Cardiac muscle cell (in vitro differentiated cells and primary cell): ENCODE measurements at places on chromosomes 12 and 14. TPM values are rescaled to one million over a fixed set of nuclear protein-coding genes. Genes with fewer than 3 reads are reported as not detected.

The ASIC1 gene
- polyA plus RNA-seq, result 4.6 and 6.9 TPM in 2 replicates

The RPL10L gene
- polyA plus RNA-seq, result not detected in 2 replicates

The TIMELESS gene
- 22.7 and 28.5 TPM in 2 replicates for polyA plus RNA-seq

The ALKBH1 gene
- 14.5 and 14.6 TPM in 2 replicates for polyA plus RNA-seq

The TMPRSS12 gene
- not detected in 2 replicates for polyA plus RNA-seq

The RND1 gene
- 3.5 and 7.2 TPM in 2 replicates for polyA plus RNA-seq

The CLEC4D gene
- polyA plus RNA-seq, result not detected in 2 replicates

The ABHD12B gene
- polyA plus RNA-seq, result 0.94 and 1.2 TPM in 2 replicates

The MYF5 gene
- not detected in 2 replicates for polyA plus RNA-seq

The GTF2A1 gene
- polyA plus RNA-seq, result 3.5 and 5.2 TPM in 2 replicates

The CLEC12A gene
- not detected in 2 replicates for polyA plus RNA-seq

The LRFN5 gene
- 0.97 and 2.2 TPM in 2 replicates for polyA plus RNA-seq

The FKBP4 gene
- polyA plus RNA-seq, result 112 and 129 TPM in 2 replicates

The RNASE4 gene
- 7.2 and 12.4 TPM in 2 replicates for polyA plus RNA-seq

The ABCD2 gene
- polyA plus RNA-seq, result 0.12 TPM in 1 of 2 replicates, not detected in the other

The DUSP6 gene
- polyA plus RNA-seq, result 177 and 191 TPM in 2 replicates

The GALNT8 gene
- polyA plus RNA-seq, result 4.2 and 5.5 TPM in 2 replicates

The KLRC2 gene
- not detected in 2 replicates for polyA plus RNA-seq

The CLEC2D gene
- 7.8 and 20.3 TPM in 2 replicates for polyA plus RNA-seq

The PLBD2 gene
- polyA plus RNA-seq, result 13.6 and 17.3 TPM in 2 replicates

The DPY19L2 gene
- 12.9 and 18.2 TPM in 2 replicates for polyA plus RNA-seq

The CFAP251 gene
- 0.31 and 1.7 TPM in 2 replicates for polyA plus RNA-seq

The DDX47 gene
- 67.6 and 73.5 TPM in 2 replicates for polyA plus RNA-seq

The TCL1A gene
- not detected in 2 replicates for polyA plus RNA-seq

The PLXNC1 gene
- 2.9 and 3.3 TPM in 2 replicates for polyA plus RNA-seq

The PELI2 gene
- polyA plus RNA-seq, result 1.7 and 4.7 TPM in 2 replicates

The TEAD4 gene
- polyA plus RNA-seq, result 21.3 and 23.9 TPM in 2 replicates

The HHIPL1 gene
- polyA plus RNA-seq, result 1.1 and 1.2 TPM in 2 replicates

The RNFT2 gene
- 11.0 and 12.3 TPM in 2 replicates for polyA plus RNA-seq

The LRRC9 gene
- polyA plus RNA-seq, result 0.80 and 1.2 TPM in 2 replicates

The JPH4 gene
- polyA plus RNA-seq, result 0.53 and 1.4 TPM in 2 replicates

The EVL gene
- 65.3 and 90.8 TPM in 2 replicates for polyA plus RNA-seq

The KRT79 gene
- polyA plus RNA-seq, result not detected in 2 replicates

The GPR33 gene
- not detected in 2 replicates for polyA plus RNA-seq

The CRIP1 gene
- polyA plus RNA-seq, result 196 and 203 TPM in 2 replicates

The NXPH4 gene
- 0.27 and 0.61 TPM in 2 replicates for polyA plus RNA-seq

The NTS gene
- 2.1 and 2.9 TPM in 2 replicates for polyA plus RNA-seq

The SLCO1B3 gene
- not detected in 2 replicates for polyA plus RNA-seq

The PTPN6 gene
- 25.2 and 28.4 TPM in 2 replicates for polyA plus RNA-seq

The CFAP54 gene
- polyA plus RNA-seq, result 0.70 and 2.0 TPM in 2 replicates

The MGP gene
- 1.1 TPM in 1 of 2 replicates, not detected in the other for polyA plus RNA-seq

The PHLDA1 gene
- polyA plus RNA-seq, result 5.8 TPM in 2 replicates

The CALM1 gene
- polyA plus RNA-seq, result 174 and 236 TPM in 2 replicates

The PTPRB gene
- 0.31 TPM in 1 of 2 replicates, not detected in the other for polyA plus RNA-seq

The PIK3C2G gene
- not detected in 2 replicates for polyA plus RNA-seq

The ZNF26 gene
- polyA plus RNA-seq, result 5.0 and 6.1 TPM in 2 replicates

The LRP1-AS gene
- not detected in 2 replicates for polyA plus RNA-seq

The AHNAK2 gene
- polyA plus RNA-seq, result 17.8 and 18.8 TPM in 2 replicates

The CCT2 gene
- polyA plus RNA-seq, result 307 and 340 TPM in 2 replicates

The KERA gene
- not detected in 2 replicates for polyA plus RNA-seq

The CEP170B gene
- 8.3 and 8.8 TPM in 2 replicates for polyA plus RNA-seq

The GPR68 gene
- polyA plus RNA-seq, result 0.22 and 2.1 TPM in 2 replicates

The CCDC197 gene
- polyA plus RNA-seq, result 0.21 TPM in 1 of 2 replicates, not detected in the other

The KDM2B gene
- polyA plus RNA-seq, result 30.8 and 35.8 TPM in 2 replicates
